Cardiac ventricle fibroblast (primary cell): ENCODE measurements at places on chromosomes 7 and 10. TPM values are rescaled to one million over a fixed set of nuclear protein-coding genes. Genes with fewer than 3 reads are reported as not detected.

AGAP6 gene
- 2.4 and 3.9 TPM in 2 replicates for total RNA-seq

CXCL12 gene
- 399 and 440 TPM in 2 replicates for total RNA-seq

ELFN1 gene
- 0.68 and 1.1 TPM in 2 replicates for total RNA-seq

PRSS1 gene
- not detected in 2 replicates for total RNA-seq

AOC1 gene
- not detected in 2 replicates for total RNA-seq

CAMK2B gene
- 0.44 and 0.68 TPM in 2 replicates for total RNA-seq

DLX6 gene
- not detected in 2 replicates for total RNA-seq

TAS2R60 gene
- total RNA-seq: not detected in 2 replicates

OR2A12 gene
- total RNA-seq: not detected in 2 replicates

LRRC18 gene
- total RNA-seq: not detected in 2 replicates

KCP gene
- total RNA-seq: not detected in 2 replicates

DPYSL4 gene
- total RNA-seq: 28.4 and 33.4 TPM in 2 replicates

GSTO2 gene
- 0.25 and 0.54 TPM in 2 replicates for total RNA-seq

HMX2 gene
- total RNA-seq: not detected in 2 replicates

NUTM2A gene
- total RNA-seq: 0.06 TPM in 1 of 2 replicates, not detected in the other

CNOT4 gene
- 12.0 and 13.7 TPM in 2 replicates for total RNA-seq

SERPINE1 gene
- total RNA-seq: 408 and 426 TPM in 2 replicates

PGAM2 gene
- total RNA-seq: not detected in 2 replicates

LEP gene
- total RNA-seq: not detected in 2 replicates

TMEM196 gene
- not detected in 2 replicates for total RNA-seq

CTAGE4 gene
- total RNA-seq: 0.44 TPM in 1 of 2 replicates, not detected in the other

HMX3 gene
- total RNA-seq: not detected in 2 replicates

CHN2 gene
- 0.37 and 0.93 TPM in 2 replicates for total RNA-seq

MYOZ1 gene
- 0.12 TPM in 1 of 2 replicates, not detected in the other for total RNA-seq
